ENCODE measurements at places on chromosomes 2 and 18. TPM values are rescaled to one million over a fixed set of nuclear protein-coding genes. Genes with fewer than 3 reads are reported as not detected.

DNA sequence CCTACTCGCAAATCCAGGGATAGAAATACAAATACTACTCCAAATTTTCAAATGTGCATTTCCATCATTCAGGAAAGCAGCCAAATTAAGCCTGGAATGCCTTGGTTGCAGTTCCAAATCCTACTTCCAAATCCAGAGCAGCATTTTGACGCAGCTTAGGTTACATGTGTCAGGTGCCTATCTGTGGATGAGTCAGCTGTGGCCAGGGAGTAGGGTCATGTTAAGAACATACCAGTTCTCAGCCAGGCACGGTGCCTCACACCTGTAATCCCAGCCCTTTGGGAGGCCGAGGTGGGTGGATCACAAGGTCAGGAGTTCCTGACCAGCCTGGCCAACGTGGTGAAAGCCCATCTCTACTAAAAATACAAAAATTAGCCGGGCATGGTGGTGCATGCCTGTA lies 17.0 kb downstream of the SLC30A6 start:
- no peaks in the 10 kb centered on the region for H3K4me1 ChIP-seq
- no peaks in the 10 kb centered on the region for H3K27me3 ChIP-seq
- no peak for DNase-seq
- no peak overlapping the region for H3K4me3 ChIP-seq

DNA sequence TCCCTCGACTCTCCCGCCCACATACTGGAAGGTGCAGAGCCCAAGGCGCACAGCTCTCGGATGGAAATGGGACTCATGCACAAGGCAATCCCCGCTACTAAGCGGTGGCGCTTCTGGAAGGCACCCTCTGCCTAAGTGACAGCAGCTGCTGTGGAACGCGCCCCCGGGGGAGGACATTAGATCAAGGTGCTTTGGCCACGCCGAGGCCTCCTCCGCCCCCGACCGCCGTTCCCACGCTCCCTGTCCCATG lies 202 bp downstream of the MCEE start:
- DNase-seq = peak; percentile 64
- peaks cover 2% of the 10 kb centered on the region for H3K36me3 ChIP-seq
- H3K27me3 ChIP-seq = no peaks in the 10 kb centered on the region
- H3K4me3 ChIP-seq = peak overlapping the region; percentile 99
- H3K4me1 ChIP-seq = peaks cover 5% of the 10 kb centered on the region
- H3K27ac ChIP-seq = peak overlapping the region; percentile 87

The UGT1A4 gene
- total RNA-seq = not detected

The MPHOSPH10 gene
- total RNA-seq = 19.3 TPM

DNA sequence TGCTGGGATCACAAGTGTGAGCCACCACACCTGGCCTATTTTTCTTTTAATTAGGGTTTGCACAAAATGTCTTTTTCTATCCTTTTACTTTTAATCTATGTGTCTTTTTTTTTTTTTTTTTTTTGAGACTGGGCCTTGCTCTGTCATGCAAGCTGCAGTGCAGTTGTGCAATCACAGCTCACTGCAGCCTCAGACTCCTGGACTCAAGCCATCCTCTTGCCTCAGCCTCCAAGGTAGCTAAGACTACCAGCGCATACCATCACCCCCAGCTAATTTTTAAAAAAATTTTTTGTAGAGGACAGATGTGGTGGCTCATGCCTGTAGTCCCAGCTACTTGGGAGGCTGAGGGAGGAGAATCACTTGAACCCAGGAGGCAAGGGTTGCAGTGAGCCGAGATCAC lies 27.1 kb downstream of the ADCY3 start:
- DNase-seq = no peak
- H3K36me3 ChIP-seq = no peaks in the 10 kb centered on the region
- no peaks in the 10 kb centered on the region for H3K27me3 ChIP-seq
- no peak overlapping the region for H3K4me3 ChIP-seq

DNA sequence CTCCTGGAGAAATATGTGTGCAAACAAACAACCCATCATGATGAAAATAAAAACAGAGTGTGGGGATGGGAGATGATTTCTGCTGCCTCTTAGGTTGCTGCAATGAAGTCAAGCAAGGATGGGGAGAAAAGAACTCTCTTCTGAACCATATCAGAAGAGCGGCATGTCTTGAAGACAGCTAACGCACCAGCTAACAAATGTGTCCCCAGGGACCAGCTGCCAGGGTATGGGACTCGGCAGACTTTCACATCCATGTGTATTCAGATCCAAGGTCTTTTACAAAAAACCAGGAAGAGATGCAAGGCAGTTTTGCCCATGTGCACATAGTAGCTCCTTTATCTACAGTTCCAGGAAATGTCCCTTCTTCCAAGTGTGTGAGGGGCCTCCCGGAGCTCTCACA lies 125.4 kb downstream of the CLIP4 start:
- H3K4me3 ChIP-seq = no peak overlapping the region
- DNase-seq = no peak
- H3K36me3 ChIP-seq = no peaks in the 10 kb centered on the region

GRCh38 chr2:196258407-196258806 lies 87.0 kb upstream of the STK17B start:
- H3K4me3 ChIP-seq = no peak overlapping the region
- H3K4me1 ChIP-seq = no peaks in the 10 kb centered on the region
- DNase-seq = no peak
- no peak overlapping the region for H3K27ac ChIP-seq
- H3K36me3 ChIP-seq = no peaks in the 10 kb centered on the region

The ADD2 gene
- total RNA-seq = 2.5 TPM

Data from fibroblast of lung (primary cell).